ENCODE measurements at places on chromosomes 2 and 18.

- DNase-seq, result no peak
Measured at GRCh38 chr2:105121434-105121833, 83.6 kb downstream of the MRPS9 start.

DNA sequence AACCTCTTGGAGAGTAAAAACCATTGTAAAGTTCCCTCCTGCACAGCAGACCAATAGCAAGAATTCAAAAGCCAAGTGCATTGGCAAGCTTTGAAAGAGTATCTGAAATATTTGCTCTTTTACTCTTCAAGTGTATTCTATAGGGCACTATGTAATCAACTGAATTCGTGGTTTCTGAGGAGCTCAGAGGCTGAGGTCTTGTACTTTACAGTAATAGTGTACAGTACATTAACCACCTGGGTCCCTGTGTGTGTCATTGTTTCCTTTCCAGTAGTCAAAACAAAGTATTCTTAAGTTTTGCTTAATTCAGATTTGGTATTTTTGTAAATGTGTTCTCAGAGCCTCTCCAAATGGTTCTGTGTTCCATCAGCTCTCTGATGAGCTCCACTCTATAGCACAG is 769.7 kb downstream of the LRRTM4 start:
- no peak for DNase-seq

- no peak for DNase-seq
Measured at GRCh38 chr2:30232801-30233130, 1.4 kb downstream of the LBH start.

DNA sequence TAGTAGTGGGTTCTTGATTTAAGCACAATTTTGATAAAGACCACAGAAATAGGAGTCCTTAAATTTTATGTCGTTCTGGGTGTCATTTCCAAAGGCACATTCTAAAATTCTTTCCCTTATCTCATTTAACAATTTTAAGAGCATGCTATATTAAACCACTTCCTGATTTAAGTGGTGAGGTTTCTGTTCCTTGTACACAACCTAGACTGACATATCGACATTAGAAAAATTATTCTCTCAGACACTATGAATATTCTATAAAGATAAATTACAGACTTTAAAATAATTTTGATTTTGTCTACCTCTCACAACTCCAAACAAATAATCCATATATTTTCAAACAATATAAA is 923.8 kb downstream of the LRP1B start:
- no peak for DNase-seq

GRCh38 chr2:192546565-192546964 is 351.8 kb upstream of the TMEFF2 start:
- no peak for DNase-seq

- DNase-seq, result no peak
Measured at GRCh38 chr2:225379856-225380255, 19.7 kb upstream of the NYAP2 start.

- no peak for DNase-seq
Measured at GRCh38 chr2:74512744-74513604, 1.3 kb upstream of the TLX2 start.

- no peak for DNase-seq
Measured at GRCh38 chr2:74498500-74499266, 720 bp downstream of the LBX2 start.

GRCh38 chr2:173652311-173652710 is 297.6 kb downstream of the CDCA7 start:
- peak; percentile 5 for DNase-seq

- DNase-seq, result no peak
Measured at GRCh38 chr2:123747326-123747725, 277.8 kb upstream of the CNTNAP5 start.

GRCh38 chr2:69491864-69492263 is 54.6 kb upstream of the NFU1 start:
- no peak for DNase-seq

DNA sequence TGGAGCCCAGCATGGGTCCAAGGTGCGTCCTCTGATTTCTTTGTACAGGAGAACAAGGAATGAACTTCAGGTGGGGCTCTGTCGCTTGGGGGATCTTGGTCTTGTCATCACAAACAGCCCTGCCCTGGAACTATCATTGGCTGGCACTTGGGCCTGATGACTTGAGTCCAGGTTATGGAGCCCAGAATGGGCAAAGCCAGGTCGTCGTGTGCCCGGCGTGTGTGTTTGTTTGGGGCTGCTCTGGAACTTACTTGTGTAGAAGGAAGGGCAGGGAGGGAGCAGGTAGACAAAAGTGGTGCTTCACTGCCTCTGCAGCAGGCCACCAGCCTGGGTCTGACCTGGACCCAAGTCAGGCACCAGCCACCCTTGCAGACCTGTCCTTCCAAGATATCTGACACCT is 306.3 kb upstream of the HS6ST1 start:
- no peak for DNase-seq

DNA sequence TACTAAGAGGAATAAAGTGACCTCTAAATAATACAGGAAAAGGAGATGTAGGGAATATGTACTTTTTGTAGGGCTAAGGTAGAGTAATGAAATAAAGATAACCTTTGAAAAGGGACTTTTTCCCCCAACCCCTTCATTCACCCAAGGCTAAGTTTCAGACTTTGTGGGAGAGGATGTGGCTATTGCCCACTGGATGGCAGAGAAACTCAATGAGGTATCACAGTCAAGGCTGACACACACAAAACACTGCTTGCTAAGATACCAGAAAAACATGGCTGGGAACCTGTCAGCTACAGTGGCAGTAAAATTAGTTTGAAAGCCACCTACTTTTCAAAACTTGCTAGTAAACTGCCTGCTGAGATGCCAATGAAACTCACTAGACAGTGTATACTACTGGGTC is 158.8 kb upstream of the WDSUB1 start:
- DNase-seq, result no peak

DNA sequence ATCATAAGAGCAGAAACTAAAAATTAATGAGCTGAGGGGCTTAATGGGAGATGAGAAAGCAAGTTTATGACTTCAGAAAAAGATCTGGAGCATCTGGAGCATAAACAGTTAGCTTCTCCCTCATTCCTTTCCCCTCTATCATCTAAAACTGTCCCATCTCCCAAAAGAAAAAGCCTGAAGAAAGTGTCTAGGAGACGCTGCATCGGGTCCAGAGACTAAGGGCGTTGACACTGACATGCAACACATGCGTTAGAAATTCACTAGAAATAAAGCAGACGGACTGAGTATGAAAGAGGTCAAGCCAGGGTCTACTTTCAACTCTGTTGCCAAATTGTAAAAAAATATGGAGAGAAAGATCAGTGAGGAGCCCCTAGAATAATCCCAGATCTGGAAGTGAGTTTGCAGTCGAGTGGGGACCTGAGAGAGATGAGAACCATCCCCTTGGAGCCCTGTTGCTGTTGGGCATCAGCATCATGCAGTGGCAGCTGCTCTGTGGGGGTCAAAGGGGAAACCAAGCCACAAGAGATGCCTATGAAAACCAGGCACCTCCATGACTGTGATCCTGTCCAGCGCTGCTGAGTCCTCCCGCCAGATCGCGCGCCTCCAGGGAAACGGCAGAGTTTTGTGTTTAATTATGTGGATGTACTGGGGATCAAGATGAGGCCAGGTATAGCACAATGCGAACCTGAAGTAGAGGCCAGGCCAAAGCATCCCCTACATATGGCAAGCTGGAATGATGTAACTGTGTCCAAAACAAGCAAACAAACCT is 13.9 kb downstream of the ANTXR1 start:
- DNase-seq, result no peak

GRCh38 chr18:25453556-25454269 is 101.7 kb upstream of the ZNF521 start:
- no peak for DNase-seq

DNA sequence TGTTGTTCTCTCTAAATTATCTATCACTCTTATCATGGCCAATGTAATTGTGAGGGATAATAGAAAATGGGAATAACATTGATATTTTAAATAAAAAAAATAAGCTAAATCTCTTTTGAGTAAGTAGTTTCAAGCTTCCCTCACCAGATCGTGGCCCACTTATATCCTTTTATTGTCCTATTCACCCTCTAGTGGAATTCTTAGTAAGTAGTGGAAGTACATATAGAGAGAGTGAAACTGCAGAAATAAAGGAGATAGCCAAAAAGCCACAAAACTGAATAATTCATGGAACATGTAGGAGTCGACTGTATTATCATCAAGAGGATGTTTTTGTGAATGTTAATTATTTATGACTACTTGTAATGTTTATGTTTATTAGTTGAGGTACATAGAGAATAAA is 66.1 kb upstream of the DTNA start:
- DNase-seq, result no peak

GRCh38 chr2:169761970-169762292 is 28.3 kb downstream of the KLHL23 start:
- DNase-seq, result peak; percentile 44

GRCh38 chr2:195674491-195675221 is 17.6 kb downstream of the SLC39A10 start:
- no peak for DNase-seq

GRCh38 chr18:28691496-28691840 is 514.5 kb upstream of the CDH2 start:
- no peak for DNase-seq

DNA sequence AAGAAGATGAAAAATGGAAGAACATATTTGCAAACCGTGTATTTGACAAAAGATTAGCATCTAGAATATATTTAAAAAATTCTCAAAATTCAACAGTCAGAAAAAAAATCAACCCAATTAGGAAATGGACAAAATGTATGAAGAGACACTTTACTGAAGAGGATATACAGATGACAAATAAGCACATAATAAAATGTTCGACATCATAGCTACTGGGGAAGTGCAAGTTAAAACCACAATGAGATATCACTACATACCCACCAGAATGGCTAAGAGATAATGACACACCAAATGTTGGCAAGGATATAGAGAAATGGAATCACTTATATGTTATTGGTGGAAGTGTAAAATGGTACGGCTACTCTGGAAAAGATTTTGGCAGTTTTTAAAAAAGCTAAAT is 11.7 kb upstream of the NUP35 start:
- DNase-seq, result no peak

DNA sequence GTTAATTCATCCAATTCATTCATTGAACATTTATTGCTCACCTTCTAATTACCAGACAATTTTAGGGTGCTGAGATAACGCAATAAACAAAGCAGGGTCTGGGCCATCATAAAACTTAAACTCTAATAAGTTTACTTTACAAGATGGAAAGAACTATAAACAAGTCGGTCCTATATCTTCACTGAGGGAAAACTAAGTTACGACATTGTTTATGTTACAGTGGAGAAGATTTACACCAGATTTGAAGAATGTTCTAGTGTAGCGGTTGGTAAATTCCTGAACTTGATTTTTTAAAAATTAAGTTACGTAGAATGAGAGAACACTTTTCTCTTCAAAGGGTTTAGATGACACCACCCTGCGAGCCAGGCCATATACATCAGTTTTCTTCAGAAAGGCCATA is 20.7 kb upstream of the FRZB start:
- no peak for DNase-seq

DNA sequence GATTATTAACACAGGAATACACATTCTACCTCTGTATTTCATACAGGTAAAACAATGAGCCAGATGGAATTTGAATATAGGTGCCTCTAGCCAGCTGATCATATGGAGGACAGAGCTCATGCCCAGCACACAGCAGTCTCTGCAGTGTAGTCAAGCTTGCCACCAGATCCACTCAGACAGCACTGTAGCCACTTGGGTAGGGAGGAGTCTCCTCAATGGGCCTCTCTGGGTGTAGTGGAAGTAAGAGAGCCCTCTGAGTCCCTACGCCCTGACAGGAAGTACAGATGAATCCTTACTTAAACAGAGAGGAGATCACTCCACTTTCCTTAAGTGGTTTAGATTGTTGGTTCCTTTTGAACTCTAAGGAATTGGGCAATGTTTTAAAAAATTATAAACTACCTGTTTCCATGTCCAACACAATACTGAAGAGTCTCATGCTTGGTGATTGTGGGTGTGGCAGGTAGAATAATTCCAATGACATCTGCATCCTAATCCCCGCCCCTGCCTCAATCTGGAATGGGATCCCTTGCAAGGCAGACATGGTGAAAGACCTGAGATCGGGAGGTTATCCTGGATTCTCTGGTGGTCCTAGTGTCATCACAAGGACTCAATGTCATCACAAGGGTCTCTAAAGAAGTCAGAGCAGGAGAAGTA is 23.0 kb upstream of the TMEM200C start:
- DNase-seq, result no peak

GRCh38 chr2:150167711-150168110 is 319.8 kb downstream of the RND3 start:
- peak; percentile 40 for DNase-seq

- no peak for DNase-seq
Measured at GRCh38 chr2:44275927-44276303, 635 bp downstream of the SLC3A1 start.

DNA sequence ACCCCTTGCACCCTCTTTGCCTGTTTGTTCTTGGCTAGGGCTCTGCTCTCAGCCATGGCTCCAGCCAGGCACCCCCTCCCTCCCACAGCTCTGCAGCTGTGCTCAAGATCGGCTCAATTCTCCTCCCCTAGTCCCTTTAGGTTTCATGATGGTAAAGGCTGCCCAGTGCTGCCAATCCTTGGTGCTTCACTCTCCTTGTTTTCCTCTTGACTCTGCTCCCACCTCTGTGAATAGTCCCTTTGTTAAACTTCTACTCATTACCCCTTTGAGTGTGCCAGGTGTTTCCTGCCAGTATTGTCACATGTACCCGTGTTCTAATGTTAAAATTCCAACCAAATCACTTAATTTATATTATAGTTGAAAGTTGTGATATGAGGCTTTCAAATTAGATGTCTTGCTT is 101.0 kb upstream of the CERS6 start:
- peak; percentile 19 for DNase-seq

All from Calu3 (cell line).